ENCODE measurements at places on chromosomes 4 and X.

DNA sequence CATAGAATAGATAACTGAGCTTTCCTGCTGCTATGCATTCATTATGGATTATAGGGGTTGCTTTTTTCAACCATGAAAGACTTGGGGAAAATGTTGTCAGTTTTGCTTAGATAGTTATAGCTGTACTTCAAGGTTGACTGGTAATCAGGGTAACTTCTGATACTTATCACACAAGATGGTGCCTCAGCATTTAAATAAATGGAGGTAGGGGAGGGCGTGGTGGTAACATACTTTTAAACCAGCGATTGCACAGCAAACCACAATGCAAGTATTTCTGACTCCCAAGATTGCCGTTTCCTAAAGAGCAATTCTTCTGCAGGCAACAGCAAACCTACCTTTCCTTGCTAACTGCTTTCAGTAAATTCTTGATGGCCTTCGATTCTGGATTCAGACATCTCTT lies 1.3 kb downstream of the CXCL10 start:
- DNase-seq: no peak

DNA sequence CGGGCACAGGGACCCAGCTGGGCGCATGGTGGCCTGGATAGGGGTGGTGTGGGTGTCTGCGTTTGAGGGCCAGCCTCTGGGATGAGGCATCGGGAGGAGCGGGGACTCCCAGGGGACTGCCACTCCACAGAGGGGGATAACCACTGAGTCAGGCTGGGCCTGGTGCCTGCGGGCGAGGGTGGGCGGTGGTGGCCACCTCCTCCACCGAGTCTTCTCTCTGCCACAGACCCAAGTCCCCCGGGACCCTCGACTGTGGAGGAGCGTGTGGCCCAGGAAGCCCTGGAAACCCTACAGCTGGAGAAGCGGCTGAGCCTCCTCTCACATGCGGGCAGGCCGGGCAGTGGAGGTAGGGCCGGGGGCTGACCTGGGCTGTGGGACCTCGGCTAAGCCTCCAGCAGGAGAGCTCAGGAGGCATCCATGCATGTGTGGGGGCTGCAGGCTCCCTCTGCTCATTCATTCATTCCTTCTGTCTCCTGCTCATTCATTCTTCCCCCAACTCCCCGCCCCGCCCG lies 26.4 kb downstream of the DOK7 start:
- DNase-seq: no peak

- no peak for DNase-seq
These were observed 121.1 kb downstream of the MGST2 start for GRCh38 chr4:139786494-139787354.

DNA sequence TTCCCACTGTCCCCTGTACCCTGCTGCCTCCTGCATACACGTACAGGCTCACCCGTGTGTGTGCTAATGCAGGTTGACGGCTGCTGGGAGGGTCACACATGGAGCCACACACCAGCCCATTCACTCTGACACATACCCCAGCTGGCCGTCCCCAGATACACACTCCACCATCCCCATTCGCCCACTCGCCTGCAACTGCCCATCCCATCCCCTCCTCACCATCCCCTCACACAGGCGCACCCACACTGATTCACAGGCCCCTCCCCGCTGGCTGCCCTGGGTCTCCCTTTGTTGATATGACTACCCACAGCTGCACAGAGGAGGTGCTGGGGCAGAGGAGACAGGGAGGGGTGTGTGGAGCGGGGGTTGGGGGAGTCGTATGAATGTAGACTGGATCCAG lies 25.7 kb downstream of the PJA1 start:
- no peak for DNase-seq

- DNase-seq: no peak
These were observed 21.0 kb upstream of the DOCK11 start for GRCh38 chrX:118474586-118474985.

DNA sequence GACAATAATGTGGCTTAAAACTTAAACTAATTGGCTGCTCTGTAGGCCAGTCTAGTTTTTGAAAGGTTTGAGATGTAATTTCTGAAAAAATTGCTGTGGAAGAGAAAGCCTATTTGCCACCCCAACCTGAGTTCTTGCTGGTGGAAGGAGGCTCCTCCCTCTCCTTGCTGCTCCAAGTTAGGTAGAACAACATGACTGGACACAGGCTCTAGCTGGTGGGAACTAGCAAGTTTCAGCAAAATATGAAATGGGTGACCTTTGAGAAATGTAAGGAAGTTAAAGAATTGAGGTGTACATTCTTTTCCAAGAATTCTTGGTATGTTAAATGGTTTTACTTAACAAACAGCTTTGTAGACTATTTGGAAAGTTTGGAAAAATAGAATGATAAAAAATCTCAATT lies 8.0 kb downstream of the RPL34 start:
- DNase-seq: no peak
